ENCODE measurements at places on chromosomes 6 and 20.

DNA sequence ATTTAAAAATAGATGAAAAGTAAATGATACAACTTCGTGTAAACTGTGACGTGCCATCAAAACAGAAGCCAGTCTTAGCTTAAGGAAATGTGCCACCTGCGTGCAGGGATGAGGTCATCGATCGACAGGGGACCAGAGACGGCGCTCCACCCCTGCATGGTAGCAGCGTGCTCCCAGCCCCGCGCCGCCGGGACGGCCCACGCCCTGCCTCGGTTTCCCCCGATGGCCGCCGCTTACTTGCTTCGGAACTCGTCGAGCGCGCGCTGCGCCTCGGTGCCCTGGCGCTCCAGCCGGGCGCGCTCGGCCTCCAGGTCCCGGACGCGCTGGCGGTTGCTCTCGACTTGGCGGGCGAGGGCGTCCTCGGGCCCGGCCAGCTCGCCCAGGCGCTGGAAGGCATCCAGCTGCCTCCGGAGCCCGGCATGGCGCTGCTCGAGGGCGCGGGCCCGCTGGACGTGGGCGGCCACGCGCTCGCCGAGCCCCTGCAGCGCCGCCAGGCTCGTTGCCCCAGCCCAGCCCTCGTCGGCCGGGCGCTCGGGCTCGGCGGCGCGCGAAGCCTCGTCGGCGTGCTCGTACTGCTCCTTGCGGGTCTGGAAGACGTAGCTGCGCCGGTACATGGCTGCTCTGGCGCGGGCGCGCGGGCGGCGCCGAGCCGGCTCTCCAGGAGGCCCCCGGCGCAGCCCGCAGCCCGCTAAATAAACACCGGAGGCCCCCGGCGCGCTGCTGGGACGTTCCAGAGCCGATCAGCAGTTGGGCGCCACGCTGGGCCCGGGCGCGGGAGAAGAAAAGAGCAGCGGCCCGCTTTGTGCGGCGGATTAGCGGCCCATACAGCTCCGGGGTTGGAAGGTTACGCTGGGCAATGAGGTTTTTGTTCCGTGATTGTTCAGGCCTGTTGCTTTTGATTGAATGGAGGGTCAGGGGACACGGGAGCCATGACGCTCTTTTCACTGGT, at the start of gene BFSP1:
Gene BFSP1 (minus strand): TSS at position 664 of the 949 bp plus-strand sequence. CDS start 50 bp downstream, at position 614.
- no peak for DNase-seq

DNA sequence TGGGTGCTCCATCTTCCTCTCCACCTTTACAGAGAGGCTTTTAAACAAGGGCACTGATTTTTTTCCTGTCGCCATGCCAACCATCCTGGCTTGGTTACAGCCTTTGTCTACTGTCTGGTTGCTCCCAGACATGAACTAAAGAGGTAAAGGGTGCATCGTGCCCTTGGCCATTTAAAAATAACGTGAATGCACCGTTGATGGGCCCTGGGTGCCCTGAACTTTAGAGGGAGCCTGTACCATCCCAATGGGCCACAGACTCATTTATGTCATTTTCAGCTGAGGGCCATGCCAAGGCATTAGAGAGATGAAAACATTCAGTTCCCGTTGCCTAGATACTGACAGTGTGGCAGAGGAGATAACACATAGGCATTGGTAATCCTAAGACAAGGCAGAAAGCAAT, 23.3 kb downstream of the TMC2 start:
- DNase-seq = no peak

DNA sequence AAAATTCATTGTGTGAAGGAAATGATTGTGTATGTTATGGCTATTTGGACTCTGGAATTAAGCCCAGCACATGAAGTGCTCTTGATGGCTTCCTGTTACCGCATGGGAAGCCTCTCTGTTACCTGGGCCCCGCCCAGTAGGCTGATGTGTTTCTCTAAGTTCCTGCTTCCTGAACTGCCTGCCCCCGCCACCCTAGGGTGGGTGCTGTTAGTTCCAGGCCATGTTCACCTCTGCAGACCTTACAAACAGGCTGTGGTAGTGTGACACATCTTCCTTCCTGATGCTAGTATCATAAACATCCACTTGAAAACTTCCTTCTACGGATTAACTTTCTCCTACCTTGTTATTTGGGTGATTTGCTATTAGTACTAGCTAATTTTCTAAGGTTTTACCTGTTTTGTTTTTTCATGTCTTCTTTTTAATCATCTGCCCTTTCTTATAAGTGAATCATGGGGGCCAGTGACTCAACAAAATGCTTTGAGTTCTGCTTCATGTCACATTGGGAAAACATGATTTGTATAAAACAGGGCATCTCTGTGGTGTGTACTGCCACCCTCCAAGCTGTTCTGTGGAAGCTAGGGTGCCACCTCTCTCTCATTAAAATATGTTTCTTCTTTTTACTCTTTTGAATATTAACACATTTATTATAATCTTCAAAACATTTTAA, 40.6 kb downstream of the SH3BGRL2 start:
- no peak for DNase-seq

- no peak for DNase-seq
These were observed 10.5 kb upstream of the FAM83C start for GRCh38 chr20:35302421-35303335.

DNA sequence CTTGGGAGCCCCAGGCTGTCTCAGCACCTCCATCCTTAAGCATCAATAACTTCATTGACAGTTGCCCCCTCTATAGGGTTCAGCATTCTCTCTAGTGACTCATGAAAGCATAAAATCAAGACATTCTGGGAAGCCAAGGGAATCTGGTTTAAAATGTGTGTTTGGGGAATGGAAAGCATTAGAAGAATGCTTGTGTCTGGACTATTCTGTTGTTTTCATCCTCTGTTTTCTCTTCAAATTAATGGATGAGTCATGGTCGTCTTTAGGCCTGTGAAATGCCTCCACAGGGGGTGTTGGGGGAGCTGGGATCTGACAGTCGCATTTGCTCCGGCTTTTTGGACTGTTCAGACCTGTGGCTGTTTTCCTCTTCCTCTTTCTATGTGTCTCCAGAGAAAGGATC, 279.7 kb downstream of the CDC5L start:
- DNase-seq = no peak

GRCh38 chr6:24117021-24117420, 9.0 kb upstream of the NRSN1 start:
- DNase-seq = no peak

- no peak for DNase-seq
These were observed 151.4 kb downstream of the INSM1 start for GRCh38 chr20:20519269-20519668.

GRCh38 chr6:56916849-56917551, 37.9 kb upstream of the BEND6 start:
- DNase-seq = no peak

- DNase-seq = no peak
These were observed 109.7 kb upstream of the FOXQ1 start for GRCh38 chr6:1202201-1202600.

All from cortex of kidney (tissue), 1 donor.